ENCODE measurements at places on chromosomes 13 and 19.
A peak's percentile ranks its signal among the peaks of the same experiment; 100 is the strongest.

- no peak for DNase-seq
These were observed 102.1 kb upstream of the C1QTNF9B start for GRCh38 chr13:23999424-23999823.

DNA sequence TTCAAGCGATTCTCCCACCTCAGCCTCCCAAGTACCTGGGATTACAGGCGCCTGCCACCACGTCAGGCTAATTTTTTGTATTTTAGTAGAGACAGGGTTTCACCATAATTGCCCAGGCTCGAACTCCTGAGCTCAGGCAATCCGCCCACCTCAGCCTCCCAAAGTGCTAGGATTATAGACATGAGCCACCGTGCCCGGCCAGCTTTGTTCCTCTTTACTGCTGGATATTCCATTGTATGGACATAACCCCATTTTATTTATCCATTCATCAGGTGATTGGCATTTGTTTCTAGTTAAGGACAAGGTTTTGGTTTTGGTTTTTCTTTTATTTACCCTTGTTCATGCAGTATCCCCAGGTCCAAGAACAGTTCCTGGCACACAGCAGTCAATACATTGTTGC is 4.1 kb upstream of the RPS9 start:
- DNase-seq: no peak

GRCh38 chr19:1647501-1648458 is 4.6 kb downstream of the TCF3 start:
- DNase-seq: no peak

DNA sequence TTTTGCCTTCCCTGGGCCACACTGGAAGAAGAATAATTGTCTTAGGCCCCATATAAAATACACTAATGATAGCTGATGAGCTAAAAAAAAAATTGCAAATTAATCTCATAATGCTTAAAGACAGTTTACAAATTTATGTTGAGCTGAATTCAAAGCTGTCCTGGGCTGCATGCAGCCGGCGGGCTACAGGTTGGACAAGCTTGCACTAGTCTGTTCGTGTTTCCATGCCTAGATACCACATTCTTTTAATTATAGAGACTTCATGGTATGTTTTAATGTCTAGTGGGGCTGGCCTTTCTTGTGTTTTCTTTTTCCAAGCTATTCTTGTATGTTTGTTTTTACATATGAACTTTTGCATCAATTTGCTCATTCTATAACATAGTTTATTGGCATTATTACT is 90.6 kb downstream of the SGCG start:
- DNase-seq: no peak

DNA sequence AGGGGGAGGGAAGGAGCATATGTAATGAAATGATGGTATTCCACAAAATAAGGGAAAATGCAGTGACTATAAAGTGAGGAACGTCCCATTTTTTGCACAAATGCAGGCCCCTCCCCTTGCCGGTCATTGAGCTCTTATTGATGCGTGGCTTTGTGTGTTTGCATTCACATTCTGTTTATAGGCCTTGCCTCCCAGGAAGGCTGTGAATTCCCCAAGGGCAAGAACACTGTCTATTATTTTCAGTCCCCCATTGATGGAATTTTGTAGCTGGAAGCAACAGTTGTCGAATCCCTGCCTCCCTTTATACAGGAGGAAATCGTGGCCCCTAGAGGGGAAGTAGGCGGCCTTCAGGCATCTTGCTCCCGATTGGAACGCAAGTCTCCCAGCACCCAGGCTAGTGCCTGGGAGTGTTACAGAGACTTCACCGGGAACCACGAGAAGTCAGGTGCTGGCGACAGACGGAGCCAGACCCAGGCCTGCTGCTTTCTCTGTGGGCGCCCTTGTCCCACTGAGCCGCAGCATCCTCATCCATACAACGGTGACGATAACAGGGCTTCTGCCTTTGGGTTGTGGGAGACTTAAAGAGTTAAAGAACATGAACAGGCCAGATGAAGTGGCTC is 6.9 kb downstream of the SBSN start:
- DNase-seq: no peak

DNA sequence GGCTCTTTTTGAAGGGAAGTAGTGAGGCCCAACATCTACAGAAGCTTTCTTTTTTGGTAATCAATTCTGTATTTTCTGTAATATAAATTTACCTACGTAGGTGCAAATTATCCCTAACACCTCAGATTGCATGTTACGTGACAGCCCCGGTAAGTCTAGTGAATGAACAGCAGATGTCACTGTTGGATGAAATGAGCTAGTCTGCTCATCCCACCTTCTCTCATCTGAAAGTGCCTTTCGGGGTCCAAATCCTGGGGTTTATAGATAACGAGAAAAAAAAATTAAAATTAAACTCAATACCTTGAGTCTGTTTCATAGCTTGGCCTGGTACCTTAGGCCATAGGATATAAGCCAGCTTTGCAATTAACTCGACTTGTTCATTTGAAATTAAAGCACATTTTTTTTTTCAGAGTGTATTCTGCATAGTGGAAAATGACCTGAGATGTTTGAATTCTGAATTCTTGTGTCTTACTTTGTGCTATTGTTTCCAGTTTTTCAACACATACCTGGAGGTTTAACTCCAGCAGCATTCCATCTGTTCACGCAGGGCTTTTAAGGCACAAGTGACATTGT is 548.2 kb downstream of the GPC5 start:
- peak; percentile 1 for DNase-seq

DNA sequence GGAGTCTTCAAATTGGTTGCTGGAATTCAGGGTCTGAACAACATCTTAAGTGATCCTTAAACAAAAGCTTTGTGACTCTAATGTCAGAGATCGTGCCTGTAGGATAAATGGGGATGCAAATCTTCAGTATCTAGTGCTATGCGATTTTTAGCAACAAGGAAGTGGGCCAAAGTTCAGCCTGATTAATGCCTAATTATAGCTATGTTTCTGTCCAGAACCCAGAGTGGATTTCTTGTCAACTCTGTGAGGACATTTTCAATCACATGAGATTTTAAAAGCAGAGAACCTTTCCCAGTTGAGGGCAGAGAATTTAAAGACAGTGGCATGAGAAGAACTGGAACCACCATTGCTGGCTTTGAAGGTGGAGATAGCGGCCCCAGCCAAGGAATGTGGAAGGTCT is 84.3 kb upstream of the PCDH9 start:
- no peak for DNase-seq

- DNase-seq: no peak
These were observed at the start of gene KLK7 for GRCh38 chr19:50983625-50984292. Gene KLK7, minus strand, starts transcription at chr19:50983917. Its CDS starts 1,518 bp downstream, at chr19:50982399.

DNA sequence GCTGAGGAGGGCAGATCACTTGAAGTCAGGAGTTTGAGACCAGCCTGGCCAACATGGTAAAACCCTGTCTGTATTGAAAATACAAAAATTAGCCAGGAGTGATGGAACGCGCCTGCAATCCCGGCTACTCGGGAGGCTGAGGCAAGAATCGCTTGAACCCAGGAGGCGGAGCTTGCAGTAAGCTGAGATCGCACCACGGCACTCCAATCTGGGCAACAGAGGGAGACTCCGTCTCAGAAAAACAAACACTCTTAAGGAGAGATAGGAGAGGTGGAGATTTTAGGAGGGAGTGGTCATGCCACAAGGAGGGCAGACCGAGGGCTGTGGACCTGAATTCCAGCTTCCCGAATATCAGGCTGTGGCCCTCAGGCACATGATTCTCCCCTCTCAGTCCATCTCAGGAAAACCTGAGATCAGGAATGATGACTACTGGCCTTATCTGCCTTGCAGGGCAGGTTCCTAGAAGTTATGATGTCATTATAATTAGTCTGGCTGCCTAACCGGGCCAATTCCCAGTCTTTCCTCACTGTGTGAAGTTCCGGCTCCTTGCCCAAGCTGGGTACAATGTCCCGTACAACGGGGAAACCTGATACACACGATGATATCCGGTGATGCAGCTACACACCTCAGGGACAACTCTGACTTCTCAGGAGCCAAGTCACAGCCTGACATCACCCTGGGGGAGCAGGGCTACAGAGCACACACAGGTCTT is 2.5 kb downstream of the SLC35E1 start:
- peak; percentile 27 for DNase-seq

DNA sequence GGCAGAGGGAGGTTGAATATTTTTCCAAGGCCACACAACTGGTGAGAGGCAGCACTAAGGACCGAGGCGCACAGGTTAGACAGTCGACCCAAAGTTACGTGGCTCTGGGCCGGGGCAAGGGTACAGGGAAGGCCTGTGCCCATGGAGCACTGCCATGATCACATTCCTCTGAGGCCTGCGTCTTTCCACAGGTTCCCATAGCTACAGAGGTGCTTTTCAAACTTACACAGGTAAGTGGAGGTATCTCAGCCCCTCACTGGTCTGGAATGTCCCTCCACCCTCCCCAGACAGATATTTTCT is 814 bp downstream of the ZNF211 start:
- no peak for DNase-seq

GRCh38 chr19:1665565-1666047 is 13.2 kb upstream of the TCF3 start:
- no peak for DNase-seq

DNA sequence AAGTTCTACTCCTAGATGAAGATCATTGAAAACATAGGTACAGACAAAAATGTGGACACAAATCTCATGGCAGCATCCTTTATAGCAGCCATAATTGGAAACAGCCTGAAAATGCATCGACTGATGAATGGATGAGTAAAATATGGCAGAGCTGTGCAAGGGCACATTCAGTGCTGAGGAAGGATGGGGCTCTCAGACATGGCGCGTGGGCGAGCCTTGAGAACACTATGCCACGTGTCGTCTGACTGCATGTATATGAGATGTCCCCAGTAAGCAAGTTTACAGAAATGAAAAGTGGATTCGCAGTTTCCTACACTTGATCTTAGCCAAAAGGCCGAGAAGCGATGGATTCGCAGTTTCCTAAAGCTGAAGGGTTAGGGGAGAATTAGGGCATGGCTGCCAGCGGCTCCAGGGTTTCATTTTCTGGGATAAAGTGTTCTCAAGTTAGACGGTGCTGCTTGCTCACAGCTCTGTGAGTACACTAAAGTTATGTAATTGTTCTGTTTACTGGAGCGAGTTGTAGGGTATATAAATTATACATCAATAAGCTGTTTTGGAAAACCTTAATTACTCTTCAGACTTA is 78.0 kb downstream of the RAB20 start:
- DNase-seq: no peak

DNA sequence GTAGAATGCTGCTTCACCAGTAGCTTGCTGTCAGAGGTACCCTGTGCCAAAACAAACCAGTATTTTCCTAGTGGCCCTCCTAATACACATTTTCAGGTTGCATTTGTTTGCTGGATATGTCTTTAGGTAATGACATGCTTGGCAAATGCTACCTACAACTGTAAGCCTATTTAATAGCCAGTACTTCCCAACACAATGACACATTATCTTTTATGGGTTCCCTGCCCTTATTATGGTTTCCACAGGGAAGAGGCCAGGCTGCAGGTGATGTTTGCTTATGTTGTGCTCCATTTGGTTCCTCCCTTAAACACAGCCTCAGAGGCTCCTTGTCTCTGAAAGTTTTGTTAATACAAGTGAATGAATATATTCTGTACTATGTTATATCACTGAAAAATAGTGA is 24.7 kb downstream of the FRY start:
- DNase-seq: no peak

DNA sequence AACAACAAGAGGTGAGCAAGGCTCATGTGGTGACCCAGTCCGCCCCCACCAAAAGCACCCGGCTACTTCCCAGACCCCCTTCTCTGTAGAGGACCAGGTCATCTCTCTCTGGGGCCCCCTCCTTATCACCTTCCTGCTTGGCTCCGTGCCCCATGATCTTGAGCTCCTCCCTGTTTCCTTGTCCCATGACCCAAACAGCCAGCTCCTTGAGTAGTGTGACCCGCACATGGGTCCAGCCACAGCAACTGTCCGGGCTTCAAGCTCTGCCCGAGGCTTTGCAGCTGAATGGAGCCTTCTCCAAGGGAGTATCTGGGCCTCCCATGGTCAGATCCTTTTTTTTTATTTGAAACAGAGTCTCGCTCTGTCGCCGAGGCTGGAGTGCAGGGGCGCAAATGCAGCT is 61.8 kb downstream of the MYO9B start:
- no peak for DNase-seq

Data from GM23248 (cell line).